ENCODE measurements at places on chromosomes 12 and 14.

DNA sequence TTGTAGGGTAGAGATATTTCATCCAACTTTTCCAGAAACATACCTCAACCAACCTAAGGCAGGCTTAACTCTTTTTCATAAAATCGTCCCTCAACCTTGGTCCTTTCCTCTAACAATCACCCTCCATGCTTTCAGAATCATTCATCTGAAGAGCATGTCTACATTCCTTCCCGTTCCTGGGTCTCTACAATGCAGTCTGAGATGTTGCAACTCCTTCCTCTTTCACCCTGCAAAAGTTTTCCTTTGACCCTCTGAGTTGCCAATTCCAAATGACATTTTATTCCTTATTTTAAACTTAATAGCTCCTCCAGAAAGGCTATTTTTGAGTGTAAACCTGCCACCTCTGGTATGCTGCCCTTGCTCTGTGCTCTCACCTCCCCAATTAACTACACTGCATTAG is 16.7 kb downstream of the SLC7A7 start:
- no peak for DNase-seq

- DNase-seq = no peak
Measured at GRCh38 chr12:80701388-80701787, 6.0 kb upstream of the MYF6 start.

DNA sequence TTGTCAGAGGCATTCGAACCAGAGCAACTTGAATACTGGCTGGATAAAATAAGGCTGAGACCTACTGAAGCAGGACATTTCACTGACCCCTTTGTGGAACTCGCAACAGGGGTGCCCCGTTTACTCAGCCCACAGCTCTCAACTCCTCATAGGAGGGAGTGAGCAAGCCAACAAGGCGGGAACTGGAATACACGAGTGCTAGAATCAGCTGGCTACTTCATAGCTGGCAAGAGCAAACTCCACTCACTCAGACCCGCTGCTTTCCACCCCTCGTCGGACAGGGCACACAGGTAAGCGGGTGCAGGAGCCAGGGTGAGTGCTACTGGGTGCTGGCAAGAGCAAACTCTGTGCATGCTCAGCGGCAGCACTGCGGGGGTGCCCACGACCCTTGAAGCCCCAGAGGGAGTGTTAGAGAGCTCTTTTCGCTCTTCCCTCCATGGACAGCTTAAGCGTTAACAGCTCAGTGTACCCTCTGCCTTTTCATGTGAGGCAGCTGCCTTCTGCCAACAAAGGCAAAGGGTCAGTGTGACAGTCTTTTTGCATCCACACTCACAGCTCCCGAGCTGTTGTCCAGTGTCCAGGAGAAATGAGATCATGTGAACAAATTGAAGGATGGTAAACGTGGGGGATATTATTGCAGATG is 15.7 kb downstream of the CAPZA3 start:
- DNase-seq = no peak

DNA sequence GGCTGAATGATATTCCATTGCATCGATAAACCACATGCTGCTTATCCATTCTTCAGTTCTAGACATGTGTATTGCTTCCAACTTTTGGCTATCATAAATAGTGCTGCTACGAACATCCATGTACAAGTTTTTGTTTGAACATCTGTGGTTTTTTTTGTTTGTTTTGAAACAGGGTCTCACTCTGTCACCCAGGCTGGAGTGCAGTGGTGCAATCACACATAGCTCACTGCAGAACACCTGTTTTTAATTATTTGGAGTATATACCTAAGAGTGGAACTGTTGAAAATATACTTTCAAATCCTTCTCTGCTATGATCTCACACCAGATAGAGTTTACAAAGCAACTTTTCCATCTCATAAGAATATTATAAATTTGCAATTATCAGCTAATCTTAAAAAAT is 124.2 kb downstream of the TTC7B start:
- DNase-seq = no peak

DNA sequence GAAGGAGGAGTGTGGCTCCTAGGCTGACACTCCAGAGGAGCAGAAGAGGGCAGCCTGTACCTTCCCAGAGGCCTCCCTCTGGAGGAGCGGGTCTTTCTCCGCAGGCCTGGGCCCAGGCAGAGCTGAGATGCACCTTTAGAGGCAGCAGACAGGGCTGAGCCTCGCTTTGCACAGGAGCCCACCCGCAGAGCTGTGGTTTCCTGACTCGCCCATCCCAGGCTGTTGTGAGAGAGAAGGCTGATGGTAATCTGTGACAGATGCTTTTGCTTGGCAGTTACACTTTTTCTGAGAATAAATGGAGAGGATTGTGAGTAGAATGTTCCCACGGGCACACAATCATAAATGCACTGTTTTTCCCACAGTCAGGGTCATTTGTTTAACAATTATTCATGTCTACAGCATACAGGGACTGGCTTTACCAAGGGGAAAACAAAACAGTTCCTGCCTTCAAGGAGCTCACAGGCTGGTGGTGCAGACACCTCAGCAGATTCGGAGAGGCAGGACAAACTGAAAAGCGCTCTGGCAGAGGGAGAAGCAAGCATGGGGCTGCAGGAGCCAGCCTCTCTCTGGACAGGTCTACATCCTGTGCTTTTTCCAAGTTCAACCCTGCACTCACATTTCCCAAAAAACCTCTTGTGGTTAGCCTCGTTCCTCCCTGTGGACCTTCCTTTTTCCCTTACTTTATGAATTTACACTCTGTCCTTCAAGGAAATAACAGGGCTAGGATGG is 13.9 kb downstream of the EVL start:
- DNase-seq = peak; percentile 83

DNA sequence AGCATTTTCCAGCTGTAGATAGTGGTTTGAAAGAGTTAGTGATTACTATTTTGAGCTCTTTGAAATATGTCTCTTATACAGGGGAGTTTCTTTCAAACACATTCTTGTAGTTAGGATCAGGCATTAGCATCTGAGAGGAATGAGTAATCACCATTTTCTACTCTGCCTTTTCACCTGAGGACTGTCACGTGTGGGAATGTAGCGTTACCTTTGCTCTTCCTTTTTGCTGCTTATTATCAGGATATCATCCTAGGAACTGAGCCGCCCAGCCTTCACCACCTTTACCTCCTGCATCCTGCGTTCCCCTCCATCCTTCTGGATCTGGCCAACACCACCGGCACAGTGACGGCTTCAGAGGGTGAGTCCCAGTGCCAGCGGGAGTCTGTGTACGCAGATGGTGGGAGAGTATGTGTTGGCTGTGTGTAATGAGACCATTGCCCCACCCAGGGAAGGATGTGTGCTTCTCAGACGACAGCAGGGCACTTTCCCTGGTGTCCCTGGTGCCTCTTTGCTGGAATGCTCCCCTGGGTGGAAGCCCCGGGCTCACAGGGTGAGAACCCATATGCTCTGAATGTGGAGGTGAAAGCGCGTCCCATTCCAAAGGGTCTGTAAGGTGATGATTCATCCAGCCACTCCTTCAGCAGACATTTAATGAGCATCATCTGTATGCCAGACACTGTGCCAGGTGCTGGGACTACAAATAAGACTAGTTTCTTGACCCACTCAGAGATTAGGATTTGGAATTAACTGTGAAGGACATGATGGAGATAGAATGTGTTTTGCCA is 27.5 kb downstream of the GSG1 start:
- DNase-seq = no peak

- no peak for DNase-seq
Measured at GRCh38 chr12:119208626-119209061, 29.9 kb downstream of the HSPB8 start.

Data from activated effector memory CD4-positive, alpha-beta T cell treated with Interleukin-2 at 50 U/mL for 16 hours (primary cell).